ENCODE measurements at places on chromosomes 3 and 15.
A peak's percentile ranks its signal among the peaks of the same experiment; 100 is the strongest.

DNA sequence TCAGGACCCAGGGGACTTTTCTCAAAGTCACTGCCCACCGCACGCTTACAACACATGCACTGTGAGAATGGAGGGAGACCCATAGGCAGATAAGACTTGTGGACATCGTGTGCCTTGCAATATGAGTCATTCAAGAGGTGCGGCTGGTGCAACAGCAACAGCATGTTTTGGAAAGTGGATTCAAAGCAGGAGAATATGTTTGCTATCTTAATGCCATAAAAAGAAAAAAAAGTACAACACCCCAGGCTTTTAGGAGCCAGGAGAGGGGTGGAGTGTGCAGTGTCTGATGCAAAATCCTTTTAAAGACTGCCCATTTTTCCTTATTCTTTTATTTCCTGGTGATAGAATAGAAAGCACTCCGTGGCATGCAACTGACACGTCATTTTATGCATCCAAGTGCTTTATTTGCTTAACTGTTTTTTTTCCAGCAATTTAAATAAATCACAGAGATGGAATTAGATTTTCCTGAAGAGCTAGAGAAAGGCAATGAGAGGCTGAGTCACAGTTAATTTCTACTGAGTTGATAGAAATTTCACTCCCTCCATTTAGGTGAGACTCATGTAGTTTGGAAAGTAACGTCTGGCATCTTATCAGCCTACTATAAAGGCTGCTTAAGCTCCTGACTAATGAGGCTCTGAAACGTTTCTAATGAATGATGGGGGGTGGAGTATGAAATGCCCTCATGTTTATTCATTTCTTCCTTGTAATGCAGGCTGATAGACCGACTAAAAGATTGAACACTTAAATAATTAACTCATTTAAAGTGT is 96.4 kb downstream of the NSUN3 start:
- DNase-seq, result no peak

- DNase-seq, result no peak
These were observed 850.0 kb downstream of the CADM2 start for GRCh38 chr3:85808755-85809154.

DNA sequence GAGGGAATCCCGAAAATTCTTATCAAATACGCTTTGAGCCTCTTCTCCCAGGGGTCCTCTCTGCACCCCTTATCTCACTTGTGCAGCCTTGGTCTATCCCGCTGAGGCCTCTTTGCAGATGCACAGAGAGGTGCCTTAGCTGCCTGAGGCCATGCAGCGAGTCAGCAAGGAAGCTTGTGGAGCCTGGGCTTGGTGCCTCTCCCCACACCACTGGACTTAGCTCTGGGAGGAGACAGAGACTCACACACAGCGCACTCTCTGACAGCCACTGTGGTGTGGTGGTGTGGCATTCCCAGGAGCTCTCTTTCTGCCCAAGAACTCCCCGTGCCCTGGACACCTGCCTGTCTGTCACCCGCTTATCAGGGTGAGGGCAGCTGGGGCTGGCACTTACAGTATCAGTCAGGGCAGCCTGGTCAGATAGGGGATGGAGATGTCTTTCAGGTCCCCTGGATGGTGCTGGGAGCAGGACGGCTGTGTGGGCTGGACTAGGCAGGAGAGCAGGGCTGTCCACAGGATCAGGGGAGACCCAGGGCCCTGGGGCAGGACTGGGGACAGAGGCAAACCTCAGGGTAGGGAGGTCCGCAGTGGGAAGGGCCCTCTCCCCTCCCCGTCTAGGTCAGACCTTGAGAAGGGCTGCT is 10.2 kb upstream of the LINGO1 start:
- DNase-seq, result peak; percentile 12

DNA sequence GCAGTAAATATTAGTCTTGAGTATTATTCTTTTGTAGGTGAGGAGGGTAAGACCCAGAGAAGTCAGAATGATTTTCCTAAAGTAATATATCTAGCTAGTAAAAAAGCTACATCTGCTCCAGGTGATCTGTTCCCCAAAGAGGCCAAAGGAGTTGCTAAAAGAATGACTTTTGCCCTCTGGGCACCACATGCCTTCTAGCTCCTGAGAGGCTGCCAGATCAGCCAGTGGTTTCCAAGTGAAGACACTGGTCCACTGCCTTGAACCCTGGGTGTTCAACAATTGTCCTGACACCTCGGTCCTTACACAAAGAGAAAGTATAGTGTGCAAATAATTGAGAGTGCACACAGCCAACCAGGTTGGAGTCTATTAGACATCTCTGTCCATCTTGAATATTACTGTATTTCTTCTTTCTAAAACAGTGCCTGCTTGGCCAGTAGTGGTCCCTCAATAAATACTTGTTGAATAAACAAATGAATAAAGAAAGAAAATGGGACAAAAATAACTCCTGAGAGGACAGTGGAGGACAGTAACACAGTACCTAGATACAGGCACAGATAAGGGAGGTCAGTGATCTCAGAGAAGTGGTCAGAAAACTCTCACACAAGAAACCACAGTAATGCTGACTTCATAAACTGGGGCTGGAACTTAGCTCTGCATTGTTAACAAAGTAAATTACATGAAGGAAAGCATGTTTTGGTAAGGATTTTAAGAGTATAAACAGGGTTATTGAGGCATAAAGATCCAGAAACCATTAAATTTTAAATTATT is 56.6 kb upstream of the CSTA start:
- no peak for DNase-seq

GRCh38 chr15:61743345-61743909 is 316.8 kb downstream of the VPS13C start:
- DNase-seq, result no peak

DNA sequence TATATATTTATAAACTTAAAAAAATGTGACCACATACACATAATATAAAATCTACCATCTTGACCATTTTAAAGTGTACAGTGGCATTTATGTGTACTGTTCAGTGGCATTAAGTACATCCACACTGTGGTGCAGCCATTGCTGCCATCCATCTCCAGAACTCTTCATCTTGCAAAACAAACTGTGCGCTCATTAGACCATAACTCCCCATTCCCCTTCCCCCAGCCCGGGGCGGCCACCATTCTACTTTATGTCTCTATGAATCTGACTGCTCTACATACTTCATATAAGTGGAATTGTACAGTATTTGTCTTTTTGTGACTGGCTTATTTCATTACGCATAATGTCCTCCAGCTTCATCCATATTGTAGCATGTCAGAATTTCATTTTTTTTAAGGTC is 47.8 kb downstream of the CTXND1 start:
- DNase-seq, result no peak

GRCh38 chr3:70820397-70820796 is 508.0 kb upstream of the MDFIC2 start:
- no peak for DNase-seq

DNA sequence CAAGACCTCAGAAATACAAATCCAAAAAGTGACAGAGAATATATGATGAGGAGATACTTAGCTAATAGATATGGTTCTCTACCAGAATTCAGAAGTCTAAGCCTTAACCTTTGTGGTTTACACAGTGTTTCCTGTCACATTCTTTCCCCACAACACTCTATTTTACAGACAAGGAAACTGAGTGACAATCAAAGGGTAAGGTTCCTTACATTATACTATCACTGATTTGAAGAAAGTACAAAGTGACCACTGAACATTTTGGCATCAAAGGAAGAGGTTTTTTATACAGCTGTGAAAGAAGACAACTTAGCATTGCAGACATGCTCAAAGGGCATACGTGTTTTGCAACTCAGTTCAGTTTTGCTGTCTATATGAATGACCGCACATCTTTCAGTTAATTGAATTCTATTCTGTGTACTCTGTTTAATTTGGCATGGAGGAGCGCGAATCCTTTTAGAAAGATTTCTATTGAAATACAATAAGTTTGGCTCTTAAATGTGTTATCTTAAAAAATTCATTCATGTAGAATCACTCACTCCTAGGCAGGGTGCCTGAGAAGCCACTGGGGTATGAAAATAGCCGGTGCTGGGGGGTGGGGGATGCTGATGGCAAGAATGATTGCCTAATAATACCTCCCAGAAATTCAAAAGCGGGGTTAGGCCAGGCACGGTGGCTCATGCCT is 66.5 kb upstream of the SKOR1 start:
- DNase-seq, result no peak

DNA sequence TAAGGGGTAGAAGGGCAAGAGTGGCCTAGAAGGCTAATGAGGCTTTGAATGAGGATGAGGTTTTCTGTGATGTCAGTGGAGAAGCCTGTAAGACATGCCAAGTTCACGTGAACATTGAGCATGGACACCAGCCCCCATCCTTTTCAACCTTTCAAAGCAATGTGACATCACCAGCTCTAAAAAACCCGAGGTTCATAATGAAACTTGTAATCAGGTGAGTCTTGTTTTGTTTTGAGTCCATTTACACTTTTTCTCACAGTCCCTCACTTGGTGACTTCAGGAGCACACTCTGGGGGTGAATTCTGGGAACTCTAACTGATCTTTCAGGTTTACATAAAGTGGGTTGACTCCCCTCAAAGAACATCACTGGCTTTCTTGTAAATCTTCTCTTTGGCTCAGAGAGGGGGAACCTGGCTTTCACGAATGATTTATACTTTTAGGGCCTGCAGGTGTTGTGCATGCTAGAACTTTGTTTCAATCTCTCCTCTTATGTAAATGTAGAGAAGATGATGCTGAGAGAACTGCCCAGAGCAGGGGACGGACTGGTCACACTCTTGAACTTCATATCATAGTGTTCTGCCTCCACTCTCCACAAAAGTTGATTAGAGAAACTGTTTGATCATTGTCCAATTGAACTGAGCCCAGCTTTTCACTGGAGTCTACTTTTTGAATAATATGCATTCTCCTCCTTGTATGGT is 224.7 kb upstream of the SATB1 start:
- DNase-seq, result no peak

- DNase-seq, result no peak
These were observed 63.1 kb upstream of the BOC start for GRCh38 chr3:113148284-113148683.

DNA sequence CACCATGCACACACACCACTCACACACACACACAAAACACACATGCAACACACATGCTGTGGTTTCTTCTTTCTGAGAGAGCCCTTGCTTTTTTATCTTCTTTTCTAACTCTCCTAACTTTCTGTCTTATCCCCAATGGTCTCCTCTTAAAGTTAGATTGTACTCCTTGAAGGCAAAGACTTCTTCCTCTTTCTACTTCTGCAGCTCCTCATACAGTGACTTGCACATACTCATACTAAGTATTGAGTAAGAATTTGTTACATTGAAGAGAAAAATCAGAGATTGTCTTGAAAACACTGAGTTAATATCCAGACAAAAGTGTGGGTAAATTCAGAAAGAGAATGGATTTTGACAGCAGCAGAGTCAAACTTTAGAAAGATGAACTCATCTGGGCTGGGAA is 64.4 kb downstream of the GTPBP8 start:
- no peak for DNase-seq

DNA sequence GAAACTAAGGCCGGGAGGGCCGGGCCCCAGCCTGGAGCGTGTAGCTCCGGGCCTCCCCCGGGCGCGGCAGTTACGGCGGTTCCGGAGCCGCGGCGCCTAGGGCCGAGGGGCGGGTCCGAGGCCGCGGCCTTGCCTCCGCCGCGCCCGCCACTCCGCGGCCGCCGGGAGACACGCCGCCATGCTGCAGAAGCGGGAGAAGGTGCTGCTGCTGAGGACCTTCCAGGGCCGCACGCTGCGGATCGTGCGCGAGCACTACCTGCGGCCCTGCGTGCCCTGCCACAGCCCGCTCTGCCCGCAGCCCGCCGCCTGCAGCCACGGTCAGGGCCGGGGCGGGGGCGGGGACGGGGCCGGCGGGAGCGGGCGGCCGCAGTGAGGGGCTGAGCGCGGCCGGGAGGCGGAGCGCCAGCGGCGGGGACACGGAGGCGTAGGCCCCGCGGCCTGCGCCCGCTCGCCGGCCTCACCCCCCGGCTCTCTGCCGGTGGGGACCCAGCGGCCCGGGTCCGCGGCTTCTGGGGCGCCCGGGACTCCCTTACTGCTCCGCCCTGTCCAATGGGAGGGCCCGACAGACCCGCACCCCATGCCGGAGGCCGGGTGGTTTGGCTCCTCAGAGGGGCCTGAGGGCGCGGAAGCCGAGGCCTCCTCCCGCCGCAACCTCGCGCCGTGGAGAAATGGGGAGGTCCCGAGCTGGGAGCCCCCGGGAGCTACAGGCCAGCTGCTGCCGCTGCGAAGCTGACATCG is at the start of gene DIS3L:
Gene DIS3L (plus strand): TSS at position 150 of the 738 bp plus-strand sequence. CDS start 29 bp downstream, at position 179.
- DNase-seq, result peak; percentile 73

DNA sequence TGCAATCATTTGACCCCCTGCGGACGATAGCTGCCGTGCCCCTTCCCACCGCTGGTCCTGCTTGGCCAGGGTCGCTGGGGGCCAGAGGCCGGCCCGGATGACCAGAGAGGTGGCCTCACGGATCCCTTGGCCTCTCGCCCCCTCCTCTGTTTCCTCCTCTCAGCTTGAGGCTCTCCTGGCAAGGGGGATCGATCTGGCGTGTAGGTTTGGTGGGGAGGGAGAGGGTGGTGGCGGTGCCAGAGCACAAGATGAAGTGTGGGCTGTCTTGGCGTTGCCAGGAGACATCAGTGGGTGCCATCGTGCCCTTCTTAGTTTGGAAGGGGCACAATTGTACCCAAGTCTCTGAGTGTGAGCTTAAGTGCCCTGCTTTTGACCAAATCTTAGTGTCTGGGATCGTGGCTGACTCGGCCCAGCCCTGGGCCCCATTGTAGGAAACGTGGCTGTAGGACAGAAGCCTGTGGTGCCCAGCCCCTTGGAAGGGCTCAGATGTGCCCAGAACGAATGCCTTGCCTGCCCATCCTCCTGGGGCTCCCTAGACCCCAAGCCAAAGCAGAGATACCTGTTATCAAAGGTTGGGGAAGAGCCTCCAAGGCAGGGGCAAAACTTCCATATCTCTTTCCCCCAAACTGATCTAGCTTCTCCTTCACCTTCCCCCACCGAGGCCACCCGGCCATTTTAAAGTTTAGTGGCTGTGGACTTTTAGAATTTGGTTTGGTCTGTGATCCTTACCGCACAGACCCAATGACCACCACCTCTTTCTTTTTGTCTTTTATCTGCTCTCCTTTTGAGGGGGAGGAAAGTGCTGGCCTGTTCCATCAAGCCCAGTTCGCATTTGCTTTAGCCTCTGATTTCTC is 14.4 kb downstream of the NR2F2 start:
- DNase-seq, result no peak

DNA sequence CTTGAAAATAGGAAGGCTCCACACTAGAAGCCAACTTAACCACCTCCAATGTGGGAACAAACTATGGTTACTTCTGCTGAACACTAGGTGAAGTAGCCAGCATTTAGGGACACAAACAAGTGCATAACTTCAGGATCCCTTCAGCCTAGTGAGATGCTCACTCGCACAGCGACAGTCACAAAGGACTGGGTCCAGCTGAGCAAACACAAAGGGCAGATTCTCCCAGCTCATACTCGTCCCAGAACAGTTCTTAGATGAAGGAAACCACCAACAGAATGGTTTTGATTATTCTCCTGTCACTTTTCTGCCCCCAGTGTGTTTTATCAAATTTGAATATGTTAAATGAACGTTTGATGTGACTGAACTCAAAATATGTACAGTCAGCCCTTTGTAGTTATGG is 201.6 kb downstream of the KCNAB1 start:
- DNase-seq, result no peak

DNA sequence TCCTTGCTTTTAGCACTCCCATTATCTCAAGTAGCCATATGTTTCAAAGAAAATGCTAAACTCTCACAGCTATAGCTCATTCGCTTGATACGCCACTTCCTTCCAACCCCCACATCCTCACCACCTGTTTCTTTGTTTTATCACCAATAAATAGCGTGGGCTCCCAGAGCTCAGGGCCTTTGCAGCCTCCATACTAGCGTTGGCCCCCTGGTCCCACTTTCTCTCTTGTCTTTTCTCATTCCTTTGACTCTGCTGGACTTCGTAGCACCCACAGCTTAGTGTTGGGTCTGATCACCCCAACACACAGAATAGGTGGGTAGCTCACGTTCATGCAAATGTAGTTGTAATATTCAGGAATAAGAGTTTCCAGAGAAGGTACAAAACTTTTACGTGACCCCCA is 4.1 kb upstream of the GPD1L start:
- no peak for DNase-seq

All from foreskin fibroblast (primary cell).